Hindlimb muscle (tissue), 1 donor: ENCODE measurements at places on chromosomes 6 and 20.
A peak's percentile ranks its signal among the peaks of the same experiment; 100 is the strongest.

DNA sequence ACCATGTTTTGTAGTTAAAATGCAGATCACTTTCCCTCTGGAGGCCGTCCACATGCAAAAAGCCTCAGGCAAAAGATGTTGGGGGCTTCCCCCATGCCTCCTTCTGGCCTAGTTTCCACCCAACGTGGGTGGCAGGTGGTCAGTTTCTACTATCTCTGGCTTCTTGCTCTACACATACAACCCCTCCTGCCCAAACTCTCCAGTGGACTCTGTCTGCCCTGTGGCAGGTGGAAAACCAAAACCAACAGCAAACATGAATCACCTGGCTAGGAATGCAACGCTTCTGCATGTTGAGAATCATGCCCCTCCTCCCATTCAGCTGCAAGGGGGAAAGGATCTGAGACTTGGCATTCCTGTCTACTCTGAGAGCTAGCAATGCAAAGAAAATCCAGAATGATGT, 94.8 kb downstream of the MBOAT1 start:
- no peak for DNase-seq

- DNase-seq: no peak
Measured at GRCh38 chr6:42136508-42137193, 5.8 kb downstream of the C6orf132 start.

DNA sequence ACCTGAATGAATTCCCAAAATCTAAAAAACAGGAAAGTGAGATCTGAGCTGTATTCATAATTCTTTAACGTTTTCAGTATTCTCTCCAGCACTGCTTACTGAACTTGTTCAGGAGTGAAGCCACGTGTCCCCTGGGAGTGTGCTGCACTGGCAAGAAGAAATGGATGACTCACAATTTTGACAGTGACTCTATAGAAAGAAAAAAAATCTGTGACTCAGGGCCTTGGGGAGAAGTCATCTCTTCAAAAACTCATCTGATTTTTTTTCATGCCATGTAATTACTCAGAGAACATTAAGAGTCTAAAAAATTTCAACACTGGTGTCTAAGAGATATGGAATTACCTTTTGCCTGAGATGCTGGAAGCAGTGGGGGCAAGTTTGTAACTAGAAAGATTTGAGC, 39.7 kb downstream of the ANKEF1 start:
- peak; percentile 6 for DNase-seq

- no peak for DNase-seq
Measured at GRCh38 chr6:70103798-70104197, 199.1 kb downstream of the COL9A1 start.

- no peak for DNase-seq
Measured at GRCh38 chr6:132063204-132063603, 112.0 kb upstream of the CCN2 start.

DNA sequence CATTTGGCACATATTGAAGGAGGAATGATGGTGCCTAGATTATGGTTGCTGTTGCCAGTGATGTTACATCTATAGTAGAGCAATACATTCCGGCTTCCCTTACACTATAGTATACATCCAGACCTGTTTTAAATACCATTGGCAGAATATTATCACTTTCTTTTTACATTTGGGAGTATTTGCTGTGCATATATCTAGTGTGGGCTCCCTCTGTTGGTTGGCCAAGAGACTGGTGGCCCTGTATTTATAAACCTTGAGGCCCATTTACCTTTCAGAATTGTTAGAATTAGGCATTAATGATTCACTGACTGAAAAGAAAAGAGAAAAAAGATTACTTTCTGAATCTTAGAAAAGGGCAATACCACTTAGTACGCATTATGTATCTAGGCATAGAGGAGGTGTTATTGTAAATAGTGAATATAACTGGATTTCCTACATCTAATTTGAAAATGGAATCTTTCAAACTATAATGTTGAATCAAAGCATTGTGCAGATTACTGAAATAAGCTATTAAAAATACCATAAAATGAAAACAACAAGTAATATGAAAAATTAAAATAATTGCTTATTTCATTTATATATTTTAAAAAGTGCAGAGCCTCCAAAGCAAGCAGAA, 628.8 kb upstream of the MAN1A1 start:
- no peak for DNase-seq

- DNase-seq: peak; percentile 61
Measured at GRCh38 chr20:1844325-1845162, 50.7 kb upstream of the SIRPA start.

GRCh38 chr6:3715285-3715684, 36.2 kb downstream of the PXDC1 start:
- no peak for DNase-seq

- DNase-seq: no peak
Measured at GRCh38 chr6:141134723-141135122, 998.0 kb upstream of the GJE1 start.

- DNase-seq: no peak
Measured at GRCh38 chr6:10385524-10386132, 29.2 kb downstream of the TFAP2A start.

GRCh38 chr20:31472395-31473330, 2.3 kb downstream of the DEFB124 start:
- DNase-seq: peak; percentile 63

DNA sequence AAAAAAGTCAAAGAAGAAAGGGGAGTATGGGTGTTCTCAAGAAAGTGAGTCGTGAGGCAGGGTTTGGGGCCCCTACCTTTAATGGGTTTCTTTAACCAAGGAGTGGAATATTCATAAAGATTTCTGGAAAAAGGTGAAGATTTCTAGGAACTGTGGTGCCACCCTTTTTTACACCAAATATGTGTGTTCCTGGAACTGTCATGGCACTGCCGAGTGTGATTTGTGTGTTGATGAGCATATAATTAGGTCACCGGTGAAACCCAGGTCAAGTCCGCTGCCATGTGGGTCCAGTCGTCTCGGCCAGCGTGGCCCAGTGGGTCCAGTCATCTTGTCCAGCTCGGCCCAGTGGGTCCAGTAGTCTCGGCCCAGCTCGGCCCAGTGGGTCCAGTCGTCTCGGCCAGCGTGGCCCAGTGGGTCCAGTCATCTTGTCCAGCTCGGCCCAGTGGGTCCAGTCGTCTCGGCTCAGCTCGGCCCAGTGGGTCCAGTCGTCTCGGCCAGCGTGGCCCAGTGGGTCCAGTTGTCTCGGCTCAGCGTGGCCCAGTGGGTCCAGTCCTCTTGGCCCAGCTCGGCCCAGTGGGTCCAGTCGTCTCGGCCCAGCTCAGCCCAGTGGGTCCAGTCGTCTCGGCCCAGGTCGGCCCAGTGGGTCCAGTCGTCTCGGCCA, 8.3 kb upstream of the EEF1A2 start:
- DNase-seq: no peak

DNA sequence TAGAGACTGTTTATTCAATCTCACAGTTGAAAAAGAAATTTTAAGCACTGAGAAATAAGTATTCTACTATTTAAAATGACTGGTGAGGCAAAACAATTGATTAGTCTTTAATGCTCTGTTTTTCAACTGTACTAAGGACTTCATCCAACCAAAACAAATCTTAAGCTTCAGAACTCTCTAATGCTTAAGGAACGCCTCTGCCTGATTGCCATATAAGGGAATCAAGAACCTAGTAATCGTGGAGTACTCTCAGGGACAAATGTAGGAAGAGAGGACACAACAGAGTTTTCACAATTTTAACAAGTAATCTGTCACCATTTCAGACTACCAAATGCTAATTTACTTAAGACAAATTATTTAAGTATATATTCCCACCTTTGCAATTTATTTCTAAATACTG, 16.1 kb downstream of the FBXO30 start:
- no peak for DNase-seq

GRCh38 chr6:97291896-97292295, 8.9 kb upstream of the MMS22L start:
- DNase-seq: no peak

GRCh38 chr6:121886223-121886830, 450.9 kb downstream of the GJA1 start:
- DNase-seq: no peak

DNA sequence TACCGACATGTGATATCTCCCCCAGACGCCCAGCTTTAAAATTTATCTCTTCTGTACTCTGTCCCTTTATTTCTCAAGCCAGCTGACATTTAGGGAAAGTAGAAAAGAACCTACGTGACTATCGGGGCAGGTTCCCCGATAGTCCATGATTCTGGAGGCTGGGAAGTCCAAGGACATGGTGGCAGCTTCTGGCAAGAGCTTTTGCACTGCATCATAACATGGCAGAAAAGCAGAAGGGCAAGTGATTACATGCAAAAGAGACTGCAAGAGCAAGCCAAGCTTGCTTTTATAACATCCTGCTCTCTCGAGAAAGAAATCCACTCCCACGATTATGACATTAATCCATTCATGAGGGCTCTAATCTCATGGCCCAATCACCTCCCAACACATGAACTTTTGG, 113.2 kb downstream of the CD164 start:
- DNase-seq: no peak

DNA sequence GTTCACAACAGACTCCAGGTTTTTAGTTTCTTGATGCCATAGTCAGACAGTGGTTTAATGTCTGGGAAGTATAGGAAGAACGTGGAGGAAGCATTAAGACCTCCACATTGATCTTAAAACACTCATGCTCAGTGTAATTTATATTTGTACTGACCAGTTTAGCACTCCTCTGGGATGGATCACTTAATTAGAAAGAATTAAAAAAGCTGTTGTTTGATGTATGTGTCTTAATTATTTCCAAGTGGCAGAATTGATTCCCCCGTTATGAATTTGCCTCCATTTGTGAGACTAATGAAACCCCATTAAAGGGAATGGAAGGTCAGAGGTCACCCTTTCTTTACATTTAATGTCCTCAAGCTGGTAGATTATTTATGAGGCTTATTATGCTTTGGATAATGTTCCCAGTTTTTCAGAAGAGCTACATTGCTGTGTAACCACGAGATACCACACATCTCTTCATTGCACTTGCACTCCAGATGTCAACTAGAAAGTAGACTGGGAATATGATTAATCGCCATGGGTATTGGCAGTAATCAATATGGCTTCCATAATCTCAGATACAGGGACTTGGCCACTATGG, 270.0 kb upstream of the JAG1 start:
- no peak for DNase-seq

DNA sequence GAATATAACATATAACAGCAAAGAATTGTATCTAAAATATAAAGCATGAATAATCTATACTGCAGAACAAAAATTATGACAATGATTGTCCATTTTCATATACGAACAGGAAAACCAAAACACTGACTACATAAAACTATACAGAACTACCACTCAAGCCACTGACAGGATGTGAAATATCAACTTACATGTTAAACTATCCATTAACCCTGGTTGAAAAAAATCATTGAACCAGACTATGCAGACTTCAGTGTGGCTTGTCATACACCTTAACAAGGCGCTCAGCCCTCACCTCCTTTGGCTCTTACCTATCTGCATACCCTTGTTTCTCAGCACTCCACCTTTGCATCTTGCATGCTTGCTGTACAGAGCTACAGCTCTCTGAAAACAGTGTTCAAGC, 34.9 kb downstream of the ASCC3 start:
- no peak for DNase-seq

- DNase-seq: no peak
Measured at GRCh38 chr6:82693094-82693493, 329.5 kb downstream of the TPBG start.

DNA sequence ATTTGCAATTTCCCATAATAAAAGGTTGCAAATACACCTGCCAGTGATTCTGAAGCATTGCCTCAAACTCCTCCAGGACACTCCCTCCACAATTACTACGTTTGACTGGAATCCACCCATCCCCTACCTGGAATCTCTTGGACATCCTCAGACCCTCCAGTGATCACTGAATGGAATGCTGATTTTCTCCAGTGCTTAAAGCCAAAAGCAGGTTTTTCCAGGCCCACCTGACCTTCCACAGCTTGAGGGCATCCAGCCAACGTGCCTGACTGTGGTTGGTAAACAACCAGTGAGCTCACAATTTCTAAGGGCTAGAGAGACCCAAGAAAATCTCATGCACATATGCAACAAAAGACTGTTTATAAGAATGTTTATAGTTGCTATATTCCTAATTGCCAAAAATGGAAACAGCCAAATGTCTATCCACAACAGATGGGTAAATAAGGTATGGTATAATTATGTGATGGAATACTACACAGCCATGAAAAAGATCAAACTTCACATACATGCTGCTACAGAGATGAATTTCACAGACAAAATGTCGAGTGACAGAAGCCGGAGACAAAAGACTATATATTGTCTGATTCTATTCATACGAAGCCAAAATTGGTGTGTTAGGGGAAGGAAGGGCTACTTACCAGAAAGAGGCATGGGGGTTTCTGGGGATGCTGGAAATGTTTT, 147.1 kb upstream of the RREB1 start:
- no peak for DNase-seq

- DNase-seq: peak; percentile 56
Measured at GRCh38 chr6:147586044-147586443, 77.6 kb downstream of the SAMD5 start.

DNA sequence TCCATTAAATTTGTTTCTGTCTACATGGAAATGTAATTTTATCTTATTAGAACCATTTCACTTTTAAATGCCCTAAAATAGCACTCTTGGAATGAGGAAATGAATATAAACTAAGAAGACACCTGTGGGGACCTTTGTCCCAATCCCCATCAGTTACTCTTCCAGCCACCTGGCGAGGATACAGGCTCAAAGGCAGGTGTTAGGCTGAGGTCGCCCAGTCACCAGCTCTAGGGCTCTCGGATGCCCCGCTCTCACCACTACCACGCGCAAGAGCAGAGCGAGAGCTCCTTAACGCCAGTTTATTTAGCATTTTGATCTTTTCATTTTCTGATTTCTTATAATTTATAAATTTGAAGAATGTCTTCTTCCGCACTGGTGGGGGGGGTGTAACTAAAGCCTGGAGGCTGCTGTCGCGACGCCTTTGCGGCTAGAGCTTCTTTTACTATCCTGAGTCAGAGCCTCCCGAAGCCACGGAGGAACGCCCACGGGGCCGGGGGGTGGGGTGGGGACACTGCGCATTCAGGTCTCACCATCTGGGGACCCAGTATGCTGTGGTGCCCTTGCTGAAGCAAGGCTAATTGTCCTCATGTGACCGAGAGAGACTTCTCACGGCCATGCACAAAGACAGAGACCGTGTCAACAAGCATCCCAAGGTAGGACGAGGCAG, 38.7 kb upstream of the AFDN start:
- DNase-seq: no peak

DNA sequence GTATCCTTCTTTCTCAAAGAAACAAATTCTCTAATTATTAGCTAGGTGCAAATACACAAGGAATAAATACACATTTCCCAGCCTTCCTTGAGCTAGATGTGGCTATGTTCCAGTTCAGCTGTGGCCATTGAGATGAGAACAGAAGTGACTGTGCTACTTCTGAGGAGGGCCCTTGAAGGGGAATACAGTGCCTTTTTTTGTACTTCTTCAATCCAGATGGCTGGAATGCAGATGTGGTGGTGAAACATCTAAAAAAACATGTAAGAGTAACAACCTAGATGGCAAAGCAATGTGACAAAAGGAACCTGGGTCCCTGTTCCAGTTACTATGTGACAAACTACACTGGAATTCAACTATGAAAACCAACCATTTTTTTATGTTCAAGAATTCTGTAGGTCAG, 115.4 kb upstream of the DST start:
- DNase-seq: no peak

DNA sequence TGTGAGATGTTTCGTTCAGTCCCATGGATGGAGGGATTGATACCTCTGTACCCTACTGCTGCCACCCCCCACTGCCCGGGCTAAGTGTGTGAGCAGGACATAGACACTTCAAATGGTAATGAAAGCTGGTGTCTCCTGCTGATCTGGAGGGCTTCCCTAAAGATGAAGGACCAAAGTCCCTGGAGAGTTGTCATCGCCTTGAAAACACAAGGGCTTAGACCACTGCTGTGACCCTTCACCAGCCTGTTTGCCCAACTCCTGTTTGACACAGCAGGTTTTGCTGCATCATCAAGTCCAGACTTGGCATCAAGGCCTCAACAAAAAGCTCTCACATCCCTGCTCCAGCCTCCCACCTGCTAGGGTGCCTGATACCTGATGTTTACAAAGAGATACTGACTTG, 57.9 kb upstream of the FAM8A1 start:
- no peak for DNase-seq
